Fibroblast of lung (primary cell): ENCODE measurements at places on chromosomes 13 and 19. TPM values are rescaled to one million over a fixed set of nuclear protein-coding genes. Genes with fewer than 3 reads are reported as not detected.

Gene LGALS14
- not detected in 2 replicates for total RNA-seq

Gene MVB12A
- total RNA-seq = 28.0 and 34.7 TPM in 2 replicates

Gene ZNF28
- total RNA-seq = 15.4 and 15.7 TPM in 2 replicates

Gene SOX1
- not detected in 2 replicates for total RNA-seq

Gene GRIK5
- total RNA-seq = 0.77 and 3.5 TPM in 2 replicates

Gene EVI5L
- total RNA-seq = 13.4 and 16.5 TPM in 2 replicates

Gene GPR12
- not detected in 2 replicates for total RNA-seq

- DNase-seq = no peak
These were observed 5.2 kb downstream of the GARRE1 start for GRCh38 chr19:34259367-34260095.

- no peak for DNase-seq
These were observed 2.4 kb upstream of the HOMER3 start for GRCh38 chr19:18943465-18943864.

DNA sequence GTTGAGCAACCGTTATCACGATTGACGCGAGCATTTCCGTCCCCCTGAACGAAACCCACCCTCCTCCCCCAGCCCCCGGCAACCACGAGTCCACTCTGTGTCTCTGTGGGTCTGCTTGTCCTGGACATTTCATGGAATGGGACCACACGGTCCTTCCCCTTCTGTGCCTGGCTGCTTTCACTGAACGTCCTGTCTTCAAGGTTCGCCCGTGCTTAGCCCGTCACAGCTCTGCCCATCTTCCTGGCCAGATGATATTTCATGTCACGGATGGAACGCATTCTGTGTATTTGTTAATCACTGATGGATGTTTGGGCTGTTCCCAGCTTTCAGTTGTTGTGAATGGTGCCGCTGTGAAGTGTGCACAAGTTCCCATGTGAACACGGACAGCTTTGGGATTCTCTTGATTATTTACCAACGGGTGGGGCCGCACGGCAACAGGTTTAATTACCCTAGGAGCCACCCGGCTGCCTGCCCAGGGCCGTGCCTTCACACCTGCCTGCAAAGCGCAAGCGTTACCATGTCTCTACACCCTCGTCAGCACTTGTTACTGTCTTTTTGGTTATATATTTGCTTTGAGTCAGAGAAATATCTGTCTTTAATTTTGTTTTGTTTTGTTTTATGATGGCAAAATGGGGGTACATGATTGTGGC, 42.5 kb downstream of the RASA3 start:
- no peak for DNase-seq

DNA sequence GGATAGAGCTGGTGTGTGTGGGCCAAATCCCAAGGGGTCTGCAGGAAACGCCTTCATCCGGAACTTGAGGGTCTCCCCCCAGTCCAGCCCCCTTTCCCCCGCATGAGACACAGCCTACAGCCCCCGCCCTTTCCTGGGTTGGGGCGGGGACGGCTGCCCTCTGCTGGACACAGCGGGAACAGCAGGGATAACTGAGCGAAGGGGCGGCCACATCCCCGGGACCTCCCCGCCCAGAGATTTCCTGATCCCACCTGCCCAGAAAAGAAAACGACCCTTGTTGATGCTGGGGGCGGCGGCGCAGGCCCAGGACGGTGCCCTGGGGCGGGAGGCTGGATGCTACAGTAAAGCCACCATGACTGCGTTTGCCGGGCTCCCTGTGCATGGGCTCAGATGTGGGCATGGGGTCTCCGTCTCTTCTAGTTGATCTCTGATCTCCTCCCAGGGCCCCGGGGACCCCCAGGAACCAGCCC, 14.2 kb downstream of the ONECUT3 start:
- DNase-seq = no peak

- peak; percentile 54 for DNase-seq
These were observed 3.3 kb downstream of the GPX4 start for GRCh38 chr19:1106841-1107660.

DNA sequence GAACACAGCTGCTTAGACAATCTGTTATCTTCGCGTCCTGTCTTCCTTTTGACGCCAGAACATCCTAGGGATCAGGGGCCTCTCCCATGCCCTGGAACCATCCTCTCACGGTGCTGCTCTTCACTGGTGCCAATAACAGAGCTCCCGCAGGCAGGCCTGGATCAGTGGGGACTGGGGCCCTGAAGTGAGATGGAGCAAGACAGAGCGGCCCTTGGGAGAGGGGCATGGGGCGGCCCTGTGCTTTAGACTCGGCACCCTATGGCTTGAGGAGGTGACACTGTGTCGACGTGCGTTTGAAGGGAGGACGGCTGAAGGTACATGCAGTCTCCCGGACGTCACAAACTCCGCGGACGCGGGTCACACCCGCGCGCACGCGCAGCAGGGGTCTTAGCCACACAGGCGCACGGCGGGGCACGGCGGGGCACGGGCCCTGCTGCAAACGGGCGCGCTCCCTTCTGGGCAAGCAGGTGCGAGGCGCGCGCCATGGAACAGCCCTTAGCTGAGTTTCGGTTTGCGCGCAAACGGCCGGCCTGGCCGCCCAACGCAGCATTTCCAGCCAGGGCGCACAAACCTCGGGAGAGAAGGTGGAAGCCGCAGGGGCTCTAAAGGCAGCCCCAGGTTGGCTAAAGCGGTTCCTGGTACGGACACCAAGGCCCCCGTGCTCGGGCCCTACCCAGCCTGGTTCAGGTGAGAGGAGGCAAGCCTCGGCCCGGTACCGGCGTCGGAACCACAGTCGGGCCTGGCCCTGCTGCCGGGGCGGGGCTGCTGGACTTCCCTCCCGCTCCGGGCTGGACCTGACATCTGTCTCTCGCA, 16.5 kb upstream of the RNF17 start:
- DNase-seq = peak; percentile 15

DNA sequence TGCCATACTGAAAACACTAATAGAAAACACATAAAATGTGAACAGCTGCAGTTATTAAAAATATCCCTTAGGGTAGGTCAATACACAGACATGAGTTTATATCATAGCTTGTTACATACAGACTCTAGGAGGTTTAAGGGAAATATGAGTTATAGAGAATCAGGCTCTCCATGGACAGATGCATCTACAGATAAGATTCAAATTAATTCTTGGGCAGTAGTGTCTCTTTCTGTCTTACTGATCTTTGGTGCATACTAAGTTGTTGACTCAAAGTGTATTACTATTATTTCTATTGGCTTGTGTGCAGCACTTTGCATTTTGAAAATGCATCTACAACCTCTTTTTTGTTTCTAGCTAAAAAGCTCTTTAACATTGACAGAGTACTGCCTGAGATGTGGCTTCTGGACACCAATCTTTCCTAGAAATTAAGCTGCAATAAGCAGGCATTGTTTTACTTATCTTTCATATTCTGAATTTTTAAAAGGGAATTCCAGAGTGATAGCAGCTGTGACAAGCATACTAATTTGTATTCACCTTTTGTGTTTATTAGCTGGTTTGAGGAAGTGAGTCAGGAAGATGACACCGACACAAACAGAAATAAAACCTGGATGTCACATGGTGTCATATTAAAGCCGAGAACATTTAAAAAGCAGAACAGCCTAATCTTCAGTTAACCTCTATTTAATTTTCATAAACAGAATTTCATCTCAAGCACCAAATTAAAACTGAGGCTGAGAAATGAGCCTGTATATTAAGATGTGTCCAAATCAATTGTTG, 399.0 kb downstream of the PCDH9 start:
- no peak for DNase-seq

DNA sequence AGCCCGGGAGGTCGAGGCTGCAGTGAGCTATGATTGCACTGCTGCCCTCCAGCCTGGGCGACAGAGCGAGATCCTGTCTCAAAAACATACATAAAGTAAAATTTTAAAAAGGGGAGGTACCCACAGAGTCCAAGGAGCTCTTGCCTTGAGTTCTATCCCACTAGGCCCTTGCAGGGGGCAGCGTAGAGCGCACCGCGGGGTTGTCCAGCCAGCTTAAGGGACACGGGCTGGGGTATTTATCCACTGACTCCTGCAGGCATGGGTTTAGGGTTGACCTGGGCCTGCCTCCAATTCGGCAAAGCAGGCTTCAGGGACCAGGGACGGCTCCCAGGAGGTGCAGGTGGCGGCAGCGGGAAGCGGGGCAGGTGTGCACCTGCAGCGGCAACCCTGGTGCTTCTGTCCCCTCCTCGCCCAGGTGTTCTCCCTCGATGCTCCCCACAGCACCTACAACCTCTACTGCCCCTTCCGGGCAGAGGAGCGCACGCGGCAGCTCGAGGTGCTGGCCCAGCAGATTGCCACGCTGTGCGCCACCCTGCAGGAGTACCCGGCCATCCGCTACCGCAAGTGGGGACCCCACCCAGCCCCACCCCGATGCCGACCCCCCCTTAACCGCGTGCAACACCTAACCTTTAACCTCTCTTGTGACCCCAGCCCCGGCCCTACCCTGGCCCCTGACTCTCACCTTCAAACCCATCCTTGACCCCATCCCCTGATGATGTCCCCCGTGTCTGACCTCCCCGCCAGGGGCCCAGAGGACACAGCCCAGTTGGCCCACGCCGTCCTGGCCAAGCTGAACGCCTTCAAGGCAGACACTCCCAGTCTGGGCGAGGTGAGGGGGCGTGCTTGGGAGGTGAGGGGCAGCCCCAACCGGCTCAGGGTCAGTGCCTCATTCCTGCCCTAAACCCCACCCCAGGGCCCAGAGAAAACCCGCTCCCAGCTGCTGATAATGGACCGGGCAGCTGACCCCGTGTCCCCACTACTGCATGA, 4.7 kb downstream of the STXBP2 start:
- no peak for DNase-seq

- no peak for DNase-seq
These were observed 33.3 kb downstream of the GARRE1 start for GRCh38 chr19:34287662-34288140.

DNA sequence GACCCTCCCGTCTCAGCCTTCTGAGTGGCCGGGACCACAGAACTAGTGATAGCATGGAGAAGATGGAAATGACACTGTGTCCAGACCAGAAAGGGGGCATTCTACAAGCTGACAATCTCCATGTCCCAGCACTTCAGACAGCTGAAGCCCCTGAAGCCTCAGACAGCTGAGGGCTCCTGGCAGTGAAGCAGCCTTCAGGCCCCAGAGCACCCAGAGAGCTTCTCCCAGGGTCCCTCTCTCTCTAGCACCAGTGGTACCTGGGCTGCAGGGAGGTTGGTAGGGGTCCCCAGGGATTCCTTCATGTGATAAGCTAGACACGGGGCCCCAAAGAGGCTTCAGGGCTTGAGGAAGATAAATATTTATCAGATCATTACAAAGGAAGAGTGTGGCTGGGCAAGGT, 7.6 kb upstream of the POP4 start:
- no peak for DNase-seq

DNA sequence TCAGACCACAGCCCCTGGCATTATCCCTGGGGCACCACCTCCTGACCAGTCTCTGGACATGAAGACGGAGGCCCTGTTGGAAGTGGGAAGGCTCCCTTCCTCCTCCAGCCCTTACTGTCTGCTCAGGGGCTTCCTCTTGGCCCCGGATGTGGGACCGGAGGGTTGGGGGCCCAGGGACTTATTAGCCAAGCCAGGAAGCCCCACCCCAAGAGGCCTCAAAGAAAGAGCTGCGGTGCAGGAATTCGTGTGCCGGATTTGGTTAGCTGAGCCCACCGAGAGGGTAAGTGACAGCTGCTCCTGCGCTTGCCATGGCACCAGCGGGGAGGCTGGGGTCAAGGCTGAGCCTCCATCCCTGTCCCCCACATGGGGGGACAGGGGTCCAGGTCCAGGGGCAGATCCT, at the start of gene RETN:
RETN (plus strand) TSS at position 208 of the 400 bp plus-strand sequence. CDS start 278 bp downstream, outside the sequence.
- DNase-seq = no peak

GRCh38 chr19:4083677-4084546, 17.2 kb upstream of the ZBTB7A start:
- DNase-seq = no peak

DNA sequence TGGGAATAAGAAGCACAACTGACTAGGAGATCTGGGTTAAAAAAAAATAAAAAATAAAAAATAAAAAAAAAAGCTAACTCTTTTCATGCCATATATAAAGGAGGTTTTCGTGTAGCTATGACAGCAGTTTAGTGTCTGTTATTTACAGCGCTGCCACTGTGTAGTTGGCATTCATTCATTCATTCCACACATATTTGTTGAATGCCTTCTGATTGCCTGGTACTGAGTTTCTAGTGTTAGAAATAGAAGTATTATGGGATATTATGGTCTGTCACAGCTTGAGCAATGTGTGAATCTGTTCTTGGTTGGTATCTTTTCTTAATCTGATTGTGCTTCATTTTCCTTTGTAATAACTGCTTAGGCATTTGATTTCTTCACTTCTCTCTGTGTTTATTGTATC, 237.4 kb downstream of the NBEA start:
- no peak for DNase-seq

DNA sequence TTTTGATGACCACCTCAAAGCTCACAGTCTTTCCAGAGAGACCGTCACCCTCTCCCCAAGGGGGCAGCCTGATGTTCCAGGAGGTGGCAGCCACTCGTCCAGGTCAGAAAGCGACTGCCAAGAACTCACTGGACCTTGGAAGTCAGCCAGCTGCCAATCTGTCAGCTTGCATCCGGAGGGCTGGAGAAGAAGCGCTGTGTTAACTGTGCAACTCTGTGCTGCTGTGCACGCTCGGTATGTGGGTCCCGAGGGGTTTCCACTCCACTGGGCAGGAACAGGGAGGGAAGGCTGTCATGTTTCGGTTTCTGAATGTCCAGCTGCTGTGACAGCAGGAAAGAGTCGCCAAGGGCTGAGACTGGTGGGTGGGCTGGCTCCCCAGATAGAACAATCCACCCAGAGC, 89.2 kb downstream of the CACNA1A start:
- no peak for DNase-seq

- no peak for DNase-seq
These were observed 460 bp downstream of the KMT5C start for GRCh38 chr19:55339889-55340783.

DNA sequence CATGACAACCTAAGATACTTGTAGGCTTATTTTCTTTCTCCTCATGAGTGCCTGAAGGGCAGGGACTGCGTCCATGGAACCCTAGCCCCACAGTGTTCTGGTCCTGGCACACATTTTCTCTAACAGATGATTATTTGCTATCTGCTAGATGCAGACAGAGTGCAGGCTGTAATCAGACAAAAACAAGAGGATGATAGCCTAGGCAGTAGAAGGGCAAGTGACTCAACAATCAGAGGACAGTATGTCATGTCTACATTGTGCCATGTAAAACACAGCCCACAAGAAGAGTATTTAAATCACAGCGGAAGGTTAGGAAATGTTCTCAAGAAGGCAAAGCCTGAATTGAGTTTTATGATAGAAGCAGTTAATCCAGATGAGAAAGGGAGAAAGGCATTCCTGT, 29.3 kb downstream of the MIPEP start:
- no peak for DNase-seq

DNA sequence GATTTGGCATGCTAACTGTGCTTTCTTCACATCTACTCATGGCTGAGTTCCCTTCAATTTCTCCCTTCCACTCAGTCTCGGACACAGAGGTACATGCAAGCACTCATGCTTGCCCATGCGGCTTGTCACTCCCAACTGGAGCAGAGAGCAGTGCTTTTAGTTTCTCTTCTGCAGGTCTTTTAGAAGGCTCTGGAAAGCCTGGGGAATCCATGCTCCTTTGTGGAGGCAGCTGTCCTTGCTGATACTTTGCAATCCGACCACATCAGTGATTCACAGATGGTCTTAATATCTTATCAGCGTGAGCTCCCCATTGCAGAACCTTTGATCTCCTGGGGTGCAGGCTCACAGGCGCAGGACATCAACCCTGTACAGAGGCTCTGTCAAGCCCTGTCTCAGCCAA, 203.9 kb downstream of the COL4A1 start:
- peak; percentile 29 for DNase-seq
